RWPE1 (cell line): ENCODE measurements at places on chromosomes 12 and 14.

DNA sequence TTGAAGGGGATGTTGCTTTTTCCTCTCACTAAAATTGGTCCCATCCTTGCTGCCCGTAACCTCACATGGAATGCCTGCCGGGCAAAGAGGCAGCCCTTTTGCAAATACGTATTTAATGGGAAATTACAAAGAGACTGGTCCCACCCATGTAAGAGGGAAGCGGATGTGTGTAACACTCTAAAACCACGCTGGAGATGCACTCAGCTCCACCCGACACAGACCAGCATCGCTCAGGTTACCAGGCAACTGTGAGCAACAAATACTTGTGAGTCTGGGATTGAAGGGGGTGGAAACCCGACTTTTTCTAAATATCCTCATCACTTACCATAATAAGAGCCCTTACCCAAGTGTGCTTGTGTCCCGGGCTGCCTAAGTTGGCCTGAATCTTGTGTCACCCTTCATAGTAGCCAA, 47.7 kb downstream of the ELK3 start:
- no peak for DNase-seq

- DNase-seq = no peak
These were observed 73.6 kb upstream of the CNTN1 start for GRCh38 chr12:40618636-40619035.

DNA sequence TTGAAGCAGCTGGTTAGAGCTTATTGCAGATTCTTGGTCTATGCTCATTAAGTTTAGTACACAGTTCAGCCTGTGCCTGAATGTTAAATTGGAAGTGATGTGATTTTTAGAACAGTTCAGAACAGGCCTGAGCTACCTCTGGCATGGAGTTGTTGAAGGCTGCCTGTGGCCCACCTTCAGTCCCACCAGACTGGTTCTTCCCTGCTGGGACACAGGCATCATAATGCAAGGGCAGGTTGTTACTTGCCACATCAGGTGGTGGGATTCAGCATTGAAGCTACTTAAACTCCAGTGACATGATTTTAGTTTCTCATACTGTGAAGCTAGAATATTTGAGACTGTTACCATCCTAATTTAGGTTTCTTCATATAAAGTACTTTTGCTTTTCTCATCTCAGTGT, 49.4 kb downstream of the PROX2 start:
- no peak for DNase-seq

GRCh38 chr12:1922985-1923384, 4.5 kb upstream of the CACNA2D4 start:
- no peak for DNase-seq

DNA sequence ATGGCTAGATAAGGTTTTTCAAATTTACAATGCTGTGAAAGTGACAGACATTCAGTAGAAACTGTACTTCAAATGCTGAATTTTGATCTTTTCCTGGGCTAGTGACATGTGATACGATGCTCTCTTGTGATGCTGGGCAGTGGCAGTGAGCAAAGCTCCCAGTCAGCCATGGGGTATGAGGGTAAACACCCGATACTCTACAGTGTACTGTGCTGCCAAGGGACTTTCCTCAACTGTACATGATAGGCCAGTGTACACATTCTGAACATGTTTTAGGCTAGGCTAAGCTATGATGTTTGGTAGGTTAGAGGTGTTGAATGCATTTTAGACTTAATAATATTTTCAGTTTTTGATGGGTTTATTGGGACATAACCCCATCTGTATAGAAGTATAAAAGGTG, 17.6 kb downstream of the MBIP start:
- DNase-seq = no peak

GRCh38 chr12:10771132-10771733, 31.2 kb downstream of the TAS2R7 start:
- peak; percentile 26 for DNase-seq

GRCh38 chr14:59022144-59022543, 166.3 kb upstream of the DAAM1 start:
- no peak for DNase-seq

DNA sequence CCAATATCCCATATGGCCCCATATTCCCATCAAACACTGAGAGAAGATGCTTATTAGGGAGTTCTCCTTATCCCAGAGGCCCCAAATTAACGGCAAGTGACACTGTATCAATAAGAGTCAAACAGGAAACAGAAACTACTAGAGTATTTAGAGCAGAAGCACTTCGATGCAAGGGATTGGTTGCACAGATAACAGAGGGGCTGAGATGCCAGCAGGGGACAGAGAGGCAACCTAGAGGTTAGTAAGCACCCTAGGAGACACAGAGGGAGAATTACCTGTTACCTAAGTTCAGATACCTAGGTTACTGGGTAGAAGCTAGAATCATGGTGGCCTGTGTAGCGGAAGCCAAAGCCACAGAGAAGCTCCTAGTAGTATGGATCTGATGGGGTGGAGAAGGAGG, 2.9 kb downstream of the HEBP1 start:
- no peak for DNase-seq

GRCh38 chr12:106981788-106982187, 5.2 kb downstream of the MTERF2 start:
- DNase-seq = no peak

GRCh38 chr14:105974902-105975301, 448.5 kb downstream of the TMEM121 start:
- no peak for DNase-seq

GRCh38 chr12:65603438-65604351, 220.6 kb upstream of the HMGA2 start:
- DNase-seq = peak; percentile 58

DNA sequence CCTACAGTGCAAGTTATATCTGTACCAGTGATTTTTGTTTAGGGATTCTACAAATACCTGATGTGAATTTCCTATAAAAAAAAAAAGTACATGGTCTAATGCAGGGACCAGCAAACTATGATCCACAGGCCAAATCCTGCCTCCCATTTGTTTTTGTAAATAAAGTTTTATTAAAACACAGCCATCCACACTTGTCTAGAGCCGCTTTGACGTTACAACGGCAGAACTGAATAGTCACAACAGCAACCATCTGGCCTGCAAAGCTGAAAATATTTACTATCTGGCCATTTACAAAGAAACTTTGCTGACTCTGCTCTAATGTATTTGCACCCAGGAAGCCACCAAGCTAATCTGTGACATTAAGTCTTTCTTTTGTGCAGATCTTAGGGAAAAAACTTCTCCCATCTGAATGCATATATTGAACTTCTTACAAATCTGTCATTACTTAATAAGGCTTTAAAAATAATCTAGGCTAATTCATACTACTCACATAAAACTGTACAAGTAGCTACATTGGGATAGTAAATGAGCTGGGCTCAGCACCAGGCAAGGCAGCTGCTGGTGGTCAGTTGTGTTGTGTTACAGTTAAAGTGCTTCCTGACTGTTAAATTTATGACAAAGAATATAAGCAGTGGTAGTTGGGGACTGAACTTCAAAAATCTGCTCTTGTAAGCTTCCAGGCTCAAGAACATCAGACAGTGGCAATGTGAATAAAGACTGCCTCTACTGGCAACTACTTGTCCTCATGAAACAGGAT, 303.3 kb downstream of the MED13L start:
- DNase-seq = no peak

- DNase-seq = no peak
These were observed 64.0 kb downstream of the FRMD6 start for GRCh38 chr14:51715742-51716141.

DNA sequence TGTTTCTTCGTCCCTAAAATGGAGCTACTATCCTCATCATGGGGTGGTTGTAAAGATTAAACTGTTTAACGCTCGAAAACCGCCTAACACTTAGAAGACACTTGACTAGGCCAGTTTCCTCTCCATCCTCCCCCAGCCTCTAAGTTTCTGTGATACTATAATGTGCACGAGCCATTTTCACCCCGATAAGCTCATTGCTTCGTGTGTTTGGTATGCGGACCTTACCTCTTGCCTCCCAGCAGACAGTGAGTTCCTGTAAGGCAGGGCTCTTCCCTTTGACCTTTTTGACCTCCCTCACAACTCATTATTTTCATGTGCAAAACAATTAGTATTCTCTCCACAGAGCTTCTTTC, 499 bp upstream of the GXYLT1 start:
- no peak for DNase-seq

DNA sequence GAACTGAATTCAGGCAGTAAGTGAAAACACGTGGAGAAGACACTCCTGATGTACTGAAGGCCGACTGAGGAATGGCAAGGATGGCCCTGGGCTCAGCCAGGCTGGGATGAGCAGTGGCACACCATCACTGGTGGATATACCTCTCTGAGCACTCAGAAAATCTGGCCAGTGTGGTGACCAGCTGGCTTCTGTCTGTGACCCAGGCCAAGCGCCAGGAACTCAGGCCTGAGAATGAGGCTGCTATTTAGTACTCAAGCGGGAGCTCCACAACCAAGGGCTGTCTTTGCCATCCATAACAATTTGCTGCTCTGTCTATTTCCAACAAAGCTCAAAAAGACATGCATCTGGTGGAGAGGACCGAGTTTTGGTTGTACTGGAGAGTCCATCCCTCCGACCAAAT, 586.3 kb downstream of the BCL11B start:
- DNase-seq = no peak

DNA sequence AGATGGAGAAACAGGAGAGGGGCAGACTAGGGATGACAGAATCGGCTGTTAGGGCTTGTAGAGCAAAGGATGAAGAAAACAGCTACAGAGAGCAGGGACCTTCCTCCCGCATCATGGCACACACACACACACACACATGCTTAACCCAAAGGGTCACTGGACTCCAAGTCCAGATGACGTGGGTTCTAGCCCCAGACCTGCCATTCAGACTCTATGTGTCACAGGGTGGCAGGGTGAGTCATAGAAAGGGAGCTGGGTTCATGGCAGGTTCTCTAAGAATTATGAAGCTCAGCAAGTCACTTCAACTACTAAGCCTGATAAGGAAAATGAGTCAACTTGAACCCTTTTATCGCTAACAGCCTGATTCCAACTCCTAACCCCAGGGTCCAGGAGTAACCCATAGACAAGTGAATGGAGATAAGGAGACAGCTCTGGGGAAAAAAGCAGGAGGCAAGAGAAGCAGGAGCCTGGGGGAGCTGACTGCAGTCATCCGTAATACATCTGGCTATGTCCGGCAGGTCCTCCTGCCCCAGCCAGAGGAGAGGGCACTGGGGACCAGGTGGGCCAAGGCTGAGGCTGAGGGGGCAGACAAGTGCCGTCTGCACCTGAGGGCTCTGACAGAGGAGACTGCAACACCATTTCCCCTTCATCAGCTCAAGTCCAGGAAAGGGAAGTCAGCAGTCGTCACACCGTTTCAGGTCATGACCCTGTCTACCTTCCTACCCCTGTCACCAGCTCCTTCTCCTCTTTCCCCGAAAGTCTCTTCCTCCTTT, 3.6 kb upstream of the TNFRSF1A start:
- peak; percentile 67 for DNase-seq
